Lower lobe of right lung (tissue), 2 donors: ENCODE measurements at places on chromosomes 16 and 17. TPM values are rescaled to one million over a fixed set of nuclear protein-coding genes. Genes with fewer than 3 reads are reported as not detected.

GRCh38 chr16:71915350-71915749, 20.0 kb downstream of the IST1 start:
- H3K27ac ChIP-seq, result no peak overlapping the region
- H3K4me1 ChIP-seq, result peaks cover 48% of the 10 kb centered on the region
- no peaks in the 10 kb centered on the region for H3K27me3 ChIP-seq
- no peak for DNase-seq

DNA sequence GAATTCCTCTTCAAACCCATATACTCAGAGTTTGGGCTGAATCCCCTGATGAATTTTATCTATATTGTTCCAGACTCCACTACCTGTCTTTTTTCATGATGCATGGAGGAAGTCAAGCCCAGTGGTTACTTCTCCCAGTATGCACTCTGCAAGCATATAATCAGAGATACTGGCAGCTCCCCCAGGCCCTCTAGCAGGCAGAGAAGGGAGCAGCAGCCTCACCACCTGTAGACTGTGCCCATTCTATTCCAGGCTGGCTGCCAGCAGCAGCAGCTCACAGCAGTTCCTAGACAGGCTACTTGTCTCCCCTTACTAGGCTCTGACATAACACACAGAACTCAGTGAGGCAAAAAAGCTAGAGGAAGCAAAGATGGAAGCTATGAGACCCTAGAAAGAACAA, 3.4 kb downstream of the MKS1 start:
- DNase-seq, result no peak
- peaks cover 9% of the 10 kb centered on the region for H3K4me1 ChIP-seq
- H3K36me3 ChIP-seq, result peaks cover 59% of the 10 kb centered on the region
- H3K27me3 ChIP-seq, result no peaks in the 10 kb centered on the region

DNA sequence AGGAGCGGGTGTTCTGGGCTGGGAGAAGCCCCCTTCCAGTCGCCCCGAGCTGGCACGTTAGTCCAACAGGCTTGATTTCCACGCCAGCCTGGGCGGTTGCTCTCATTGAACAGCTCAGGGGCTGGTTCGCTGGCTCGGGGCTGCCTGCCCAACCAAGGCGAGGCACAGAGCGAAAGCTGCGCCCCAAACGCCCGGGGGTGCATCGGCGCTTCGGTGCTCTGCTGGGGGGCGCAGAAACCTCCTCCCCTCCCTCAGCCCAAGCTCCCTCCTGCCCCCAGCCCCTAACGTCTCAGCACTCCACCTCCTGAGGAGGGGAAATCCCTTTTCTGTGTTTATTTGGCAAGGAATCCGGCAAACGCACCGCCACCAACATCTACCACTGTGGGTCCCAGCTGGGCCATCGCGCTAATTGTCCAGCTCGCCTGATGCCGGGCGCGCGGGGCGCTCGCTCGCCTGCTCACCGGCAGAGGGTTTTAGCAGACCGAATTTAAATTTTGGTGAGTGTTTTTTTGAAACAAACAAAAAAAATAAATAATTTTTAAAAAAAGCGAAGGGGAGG, 29.5 kb upstream of the RBFOX1 start:
- no peak overlapping the region for H3K27ac ChIP-seq
- H3K27me3 ChIP-seq, result peaks cover 36% of the 10 kb centered on the region
- H3K4me1 ChIP-seq, result no peaks in the 10 kb centered on the region
- no peaks in the 10 kb centered on the region for H3K36me3 ChIP-seq
- no peak overlapping the region for H3K4me3 ChIP-seq
- no peak for DNase-seq

GRCh38 chr16:4775005-4775404, 8.0 kb upstream of the ZNF500 start:
- H3K36me3 ChIP-seq, result no peaks in the 10 kb centered on the region
- no peak overlapping the region for H3K4me3 ChIP-seq
- no peak for DNase-seq
- H3K27ac ChIP-seq, result no peak overlapping the region
- H3K4me1 ChIP-seq, result no peaks in the 10 kb centered on the region

DNA sequence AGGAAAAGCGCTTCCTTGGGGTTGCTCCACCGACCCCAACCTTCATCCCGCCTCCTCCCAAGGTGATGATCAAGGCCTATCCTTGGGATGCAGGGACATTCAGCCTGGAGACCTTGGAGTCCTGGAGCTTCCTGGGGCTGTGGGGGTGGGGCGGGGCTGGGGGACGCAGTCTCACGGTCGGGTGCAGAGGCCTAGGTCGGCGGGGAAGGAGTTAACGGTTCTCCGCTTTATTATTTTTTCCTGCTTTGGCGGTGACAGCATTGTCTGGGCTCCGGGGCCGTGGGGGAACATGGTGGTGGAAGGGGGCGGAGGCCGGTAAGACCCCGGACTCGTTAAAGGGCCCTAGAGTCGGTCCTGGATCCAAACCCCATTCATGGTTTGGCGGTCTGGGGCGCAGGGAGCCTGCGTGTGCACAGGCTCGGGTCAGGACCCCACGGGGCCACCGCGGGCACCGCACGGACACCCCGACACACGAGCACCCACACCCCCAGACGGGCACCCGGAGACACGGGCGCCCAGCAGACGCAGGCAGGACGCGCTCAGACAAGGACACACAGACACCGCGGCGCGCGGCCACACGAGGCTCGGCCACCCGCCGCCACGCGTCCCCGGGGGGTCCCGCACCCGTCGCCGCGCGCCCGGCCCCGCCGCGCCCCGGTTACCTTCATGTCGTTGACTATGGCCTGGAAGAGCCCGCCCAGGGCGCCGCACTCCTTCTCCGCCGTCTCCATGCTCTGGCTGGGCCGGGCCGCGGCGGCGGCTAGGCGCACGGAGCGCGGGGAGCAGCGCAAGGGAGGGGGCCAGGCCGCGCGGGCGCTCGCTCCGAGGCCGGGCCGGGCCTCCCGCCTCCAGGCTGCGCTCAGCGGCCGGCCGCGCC, 554 bp downstream of the MTSS2 start:
- H3K36me3 ChIP-seq, result peaks cover 5% of the 10 kb centered on the region
- H3K27ac ChIP-seq, result peak overlapping the region; percentile 73
- H3K4me1 ChIP-seq, result peaks cover 88% of the 10 kb centered on the region

GRCh38 chr17:50466371-50467113, 2.1 kb downstream of the CHAD start:
- H3K27me3 ChIP-seq, result peaks cover 11% of the 10 kb centered on the region
- H3K27ac ChIP-seq, result no peak overlapping the region
- no peak for DNase-seq
- peaks cover 13% of the 10 kb centered on the region for H3K4me1 ChIP-seq

DNA sequence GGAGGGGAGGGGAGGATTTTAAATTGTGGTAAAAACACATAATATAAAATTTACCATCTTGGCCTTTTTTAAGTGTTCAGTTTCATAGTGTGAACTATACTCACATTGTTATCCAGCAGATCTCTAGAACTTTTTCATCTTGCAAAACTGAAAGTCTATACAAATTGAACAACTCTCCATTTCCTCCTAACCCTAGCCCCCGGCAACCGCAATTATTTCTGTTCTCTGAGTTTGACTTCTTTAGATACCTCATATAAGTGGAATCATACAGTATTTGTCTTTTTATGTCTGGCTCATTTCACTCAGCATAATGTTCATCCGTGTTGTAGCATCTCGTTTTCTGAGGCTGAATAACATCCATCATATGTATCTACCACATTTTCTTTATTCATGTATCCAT, 30.0 kb upstream of the MRTFB start:
- no peak overlapping the region for H3K27ac ChIP-seq
- no peaks in the 10 kb centered on the region for H3K27me3 ChIP-seq
- H3K4me3 ChIP-seq, result no peak overlapping the region
- no peaks in the 10 kb centered on the region for H3K36me3 ChIP-seq
- peaks cover 17% of the 10 kb centered on the region for H3K4me1 ChIP-seq

DNA sequence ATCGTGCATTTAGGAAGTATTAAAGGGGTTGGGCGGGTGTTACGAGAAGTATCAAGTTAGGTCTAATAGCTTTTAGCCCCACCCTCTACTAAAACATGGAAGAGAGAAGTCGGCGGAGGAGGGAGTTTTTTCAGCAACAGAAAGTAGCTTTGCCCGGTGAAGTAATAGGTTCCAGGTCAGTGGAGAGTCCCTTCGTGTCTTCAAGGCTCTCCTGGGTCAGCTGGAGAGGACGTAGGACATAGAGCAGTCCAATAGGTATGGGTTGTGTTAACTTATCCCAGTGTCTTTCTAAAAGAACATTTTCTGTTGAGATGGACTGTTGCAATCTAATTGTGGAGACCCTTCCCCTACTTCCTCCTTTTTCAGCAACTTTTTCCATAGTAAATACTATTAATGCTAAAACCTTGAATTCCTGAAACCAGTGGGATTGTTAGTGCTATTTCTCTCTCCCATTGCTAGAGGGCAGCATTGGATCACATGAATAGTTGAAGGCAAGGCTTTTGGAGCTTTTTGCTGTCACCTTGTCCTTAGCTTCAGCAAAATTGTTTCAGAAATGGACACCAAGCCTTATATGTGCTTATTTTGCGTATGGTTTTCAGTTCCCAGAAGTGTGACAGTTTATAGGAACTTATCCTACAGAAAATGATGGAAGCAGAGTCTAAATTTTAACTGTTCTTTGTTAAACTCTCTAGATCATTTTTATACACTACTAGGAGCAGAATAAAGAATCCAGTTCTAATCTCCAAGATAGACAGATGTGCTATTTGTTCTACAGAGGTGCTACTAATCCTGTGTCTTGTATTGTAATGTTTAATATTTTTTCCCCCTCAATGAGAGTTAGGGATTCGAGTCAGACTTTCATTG, 38.4 kb downstream of the UTP18 start:
- no peak for DNase-seq
- no peaks in the 10 kb centered on the region for H3K4me1 ChIP-seq
- no peaks in the 10 kb centered on the region for H3K27me3 ChIP-seq
- no peak overlapping the region for H3K4me3 ChIP-seq
- no peak overlapping the region for H3K27ac ChIP-seq

- no peak overlapping the region for H3K4me3 ChIP-seq
- H3K36me3 ChIP-seq, result no peaks in the 10 kb centered on the region
- no peaks in the 10 kb centered on the region for H3K4me1 ChIP-seq
- no peak overlapping the region for H3K27ac ChIP-seq
- H3K27me3 ChIP-seq, result peaks cover 4% of the 10 kb centered on the region
- DNase-seq, result no peak
Measured at GRCh38 chr16:75789237-75789636, 62.9 kb upstream of the CPHXL start.

DNA sequence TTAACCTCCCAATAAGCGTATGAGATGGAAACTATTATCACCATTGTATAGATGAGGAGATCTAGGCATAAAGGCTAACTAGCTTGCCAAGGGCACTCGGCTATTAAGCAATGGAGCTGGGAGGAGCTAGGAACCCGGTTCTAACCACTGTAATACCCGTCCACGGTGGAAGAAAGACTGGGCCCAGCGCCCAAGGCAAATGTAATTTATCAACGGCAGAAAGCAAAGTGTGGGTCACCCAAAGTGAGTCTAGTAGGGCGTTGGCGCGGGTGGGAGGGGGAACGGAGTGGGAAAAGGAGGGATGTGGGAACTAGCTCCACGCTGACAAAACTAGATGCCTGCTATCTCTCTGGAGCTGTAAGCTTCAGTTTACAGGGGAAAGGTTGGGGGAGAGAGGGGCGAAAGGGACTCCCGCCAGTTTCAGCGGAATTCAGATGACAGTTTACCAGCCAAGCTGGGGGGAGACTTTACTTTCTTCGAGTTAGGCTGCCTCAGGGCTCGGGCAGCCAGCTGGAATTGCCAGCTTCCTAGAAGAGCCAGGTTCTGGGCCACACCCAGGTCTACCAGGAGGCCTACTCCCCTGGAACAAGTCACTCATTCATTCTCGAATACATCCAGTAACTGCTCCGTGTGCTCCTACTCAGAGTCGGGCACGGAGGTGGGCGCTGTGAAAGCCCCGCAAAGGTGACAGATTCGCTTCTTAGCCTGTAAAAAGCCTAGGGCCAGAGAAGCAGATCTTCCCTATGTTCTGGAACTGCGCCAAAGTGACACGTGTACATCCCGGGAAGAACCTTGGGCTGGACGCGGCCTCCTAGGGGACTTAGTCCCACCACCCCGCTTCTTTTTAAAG, 837 bp downstream of the LRRC59 start:
- peaks cover 25% of the 10 kb centered on the region for H3K4me1 ChIP-seq
- H3K27ac ChIP-seq, result peak overlapping the region; percentile 88
- no peaks in the 10 kb centered on the region for H3K27me3 ChIP-seq
- H3K36me3 ChIP-seq, result peaks cover 37% of the 10 kb centered on the region
- peak; percentile 70 for DNase-seq
- H3K4me3 ChIP-seq, result peak overlapping the region; percentile 81

DNA sequence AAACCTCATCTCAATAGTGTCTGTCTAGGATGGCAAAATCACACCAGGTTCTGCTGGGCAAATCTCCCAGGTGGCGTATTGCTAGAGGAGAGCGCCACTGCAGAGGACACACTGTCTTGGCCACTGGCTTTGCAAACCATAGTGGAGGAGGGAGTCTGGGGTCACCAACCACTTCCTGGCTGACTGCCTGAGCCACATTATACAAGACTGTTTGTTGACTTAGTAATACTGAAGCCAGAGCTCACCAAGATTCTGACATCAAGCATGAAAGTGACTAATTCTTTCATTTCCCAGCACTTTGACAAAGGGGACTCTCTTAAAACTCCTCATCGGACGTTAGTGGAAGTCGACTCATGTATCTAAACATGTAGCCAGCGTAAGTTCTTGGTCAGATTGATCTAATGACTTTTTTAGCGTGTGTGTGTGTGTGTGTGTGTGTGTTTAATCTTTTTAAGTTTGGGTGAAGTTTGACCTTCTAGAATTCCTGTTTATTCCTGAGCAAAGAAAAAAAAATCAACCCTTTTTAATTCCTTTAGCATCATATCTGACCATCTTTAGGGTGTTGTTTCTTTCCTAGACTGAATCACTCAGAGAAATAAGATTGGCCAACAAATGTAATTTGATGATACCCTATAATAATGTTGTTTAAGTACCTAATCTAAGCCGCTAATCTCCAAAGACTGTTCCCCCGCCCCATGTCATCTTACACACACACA, 13.7 kb downstream of the PITPNC1 start:
- H3K4me1 ChIP-seq, result peaks cover 16% of the 10 kb centered on the region
- H3K36me3 ChIP-seq, result no peaks in the 10 kb centered on the region
- no peaks in the 10 kb centered on the region for H3K27me3 ChIP-seq
- H3K4me3 ChIP-seq, result no peak overlapping the region
- peak overlapping the region; percentile 51 for H3K27ac ChIP-seq

The ZP2 gene
- not detected for total RNA-seq

The EPX gene
- not detected for total RNA-seq

The C17orf78 gene
- not detected for total RNA-seq

The PYDC1 gene
- total RNA-seq, result not detected

The SPNS3 gene
- total RNA-seq, result 0.24 TPM

The HOXB9 gene
- not detected for total RNA-seq
